ENCODE measurements at places on chromosomes 2 and 18. TPM values are rescaled to one million over a fixed set of nuclear protein-coding genes. Genes with fewer than 3 reads are reported as not detected.

Gene HES6
- 94.5 TPM for total RNA-seq

Gene IL36B
- not detected for total RNA-seq

Gene UGT1A3
- total RNA-seq: not detected

Gene SERPINB12
- total RNA-seq: not detected

Gene TPO
- 0.31 TPM for total RNA-seq
